ENCODE measurements at places on chromosomes 5 and 9.

DNA sequence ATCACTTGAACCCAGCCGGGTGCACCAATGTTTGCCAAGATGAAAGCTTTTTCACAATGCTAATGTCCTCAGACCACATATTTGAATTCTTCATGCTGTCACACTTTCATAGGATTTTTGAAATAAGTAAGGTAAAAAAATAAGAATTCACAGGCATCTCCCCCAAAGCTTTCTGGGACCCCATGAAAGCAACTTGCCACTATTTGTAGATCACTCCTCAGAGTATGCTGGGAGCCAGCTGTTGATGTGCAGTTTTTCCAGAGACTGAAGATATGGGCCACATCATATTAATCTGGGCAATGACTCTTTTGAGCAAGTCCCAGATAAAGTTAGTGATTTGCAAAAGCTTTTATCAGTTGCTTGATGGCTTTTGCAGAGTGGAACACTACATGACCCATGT lies 507.9 kb downstream of the RASEF start:
- DNase-seq, result no peak

DNA sequence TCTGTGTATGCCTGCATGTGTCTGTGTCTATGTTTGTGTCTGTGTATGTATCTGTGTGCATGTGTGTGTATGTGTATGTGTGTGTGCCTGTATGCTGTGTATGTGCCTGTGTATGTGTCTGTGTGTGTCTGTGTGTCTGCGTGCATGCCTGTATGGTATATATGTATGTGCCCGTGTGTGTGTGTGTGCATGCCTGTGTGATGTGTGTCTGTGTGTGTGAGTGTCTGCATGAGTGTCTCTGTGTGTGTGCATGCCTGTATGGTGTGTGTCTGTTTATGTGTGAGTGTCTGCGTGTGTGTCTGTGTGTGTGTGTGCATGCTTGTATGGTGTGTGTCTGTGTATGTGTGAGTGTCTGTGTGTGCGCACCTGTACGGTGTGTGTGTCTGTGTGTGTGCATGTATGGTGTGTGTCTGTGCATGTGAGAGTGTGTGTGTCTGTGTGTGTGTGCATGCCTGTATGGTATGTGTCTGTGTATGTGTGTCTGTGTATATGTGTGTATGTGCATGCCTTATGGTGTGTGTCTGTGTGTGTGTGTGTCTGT lies 137.1 kb upstream of the IRX2 start:
- DNase-seq, result no peak

DNA sequence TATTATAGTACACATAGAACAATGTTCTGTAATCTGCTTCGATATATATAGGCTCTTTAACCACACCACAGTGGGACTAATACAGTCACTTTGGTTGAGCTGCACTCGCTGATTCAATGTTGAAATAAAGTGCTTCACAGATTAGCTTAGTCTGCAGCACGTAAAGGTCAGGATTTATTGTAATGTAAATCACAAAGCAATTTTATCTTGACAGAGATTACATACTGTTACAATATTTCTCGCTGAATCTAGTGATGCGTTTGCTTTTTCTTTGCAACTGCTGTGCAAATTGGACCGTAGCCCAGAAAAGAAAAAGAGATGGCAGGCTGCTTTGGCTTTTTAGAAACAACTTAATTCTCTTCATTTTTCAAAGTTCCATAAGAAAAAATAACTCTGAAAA lies 52.9 kb downstream of the CETN3 start:
- DNase-seq, result peak; percentile 46

DNA sequence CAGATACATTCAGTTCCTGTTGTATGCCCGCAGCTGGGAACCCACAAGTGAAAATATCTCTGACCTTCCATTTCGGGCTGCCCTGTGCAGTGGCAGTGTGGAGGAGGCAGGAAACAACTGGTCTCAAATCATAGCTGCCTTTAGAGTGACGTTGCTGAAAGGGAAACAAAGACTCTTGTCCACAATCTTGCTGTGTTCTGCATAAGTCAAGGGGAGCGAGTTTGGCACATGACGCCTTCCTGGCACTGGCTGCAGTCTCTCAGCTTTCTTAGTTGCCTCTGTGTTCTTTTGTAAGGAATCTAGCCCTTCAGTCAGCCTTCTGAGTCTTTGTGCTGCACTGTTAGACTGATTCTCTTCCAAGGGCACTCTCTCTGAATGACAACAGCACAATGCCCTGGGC lies 24.0 kb downstream of the ADAMTS16 start:
- DNase-seq, result no peak

DNA sequence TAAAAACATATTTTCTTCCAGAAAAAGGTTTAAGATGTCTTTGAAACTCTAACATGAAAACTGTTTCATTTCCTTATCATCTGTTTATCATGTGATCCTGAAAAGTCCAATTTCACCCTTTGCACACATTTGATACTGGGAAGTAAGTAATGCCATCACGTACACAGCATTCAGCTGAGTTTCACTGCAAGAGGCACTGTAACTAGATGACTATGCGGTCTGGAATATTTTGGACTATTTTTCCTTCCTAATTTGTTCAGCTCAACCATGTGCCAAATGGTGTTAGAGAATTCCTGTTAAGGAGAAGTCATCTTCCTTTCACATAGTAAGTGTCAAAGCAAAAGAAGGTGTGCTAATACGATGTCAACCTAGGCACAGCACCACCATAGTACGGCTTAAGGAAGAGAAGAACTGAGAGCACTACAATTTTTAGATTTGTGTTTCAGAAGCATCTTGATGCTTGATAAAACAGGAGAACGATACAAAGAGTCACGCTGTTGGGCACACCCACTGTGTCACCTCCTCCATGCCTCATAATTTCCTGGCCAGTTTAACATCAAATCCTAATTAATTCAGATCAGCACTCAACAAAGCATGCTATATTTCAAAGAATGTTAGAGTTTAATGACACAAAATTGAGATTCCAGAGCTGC lies 77.5 kb downstream of the GNAQ start:
- no peak for DNase-seq

DNA sequence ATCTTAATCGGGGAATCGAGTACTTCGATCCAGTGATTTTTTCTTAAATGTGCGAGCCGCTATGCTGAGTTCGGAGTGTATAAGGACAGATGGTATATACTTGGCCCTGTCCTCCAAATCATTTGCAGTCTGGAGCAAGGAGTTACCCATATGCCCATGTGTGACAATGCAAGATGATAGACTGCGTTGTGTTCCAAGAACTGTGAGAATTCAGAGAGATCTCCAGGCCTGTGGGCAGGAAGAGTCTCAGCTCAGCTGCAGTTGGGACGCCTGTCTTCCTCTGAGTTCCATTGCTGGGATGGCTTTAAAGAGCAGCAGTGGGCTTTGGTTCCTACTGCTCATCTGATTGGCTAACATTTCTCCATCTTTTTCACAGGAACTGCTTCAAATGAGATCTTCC lies 106.6 kb downstream of the ADAMTS16 start:
- no peak for DNase-seq

GRCh38 chr5:124572971-124573370 lies 173.5 kb downstream of the ZNF608 start:
- DNase-seq, result no peak

DNA sequence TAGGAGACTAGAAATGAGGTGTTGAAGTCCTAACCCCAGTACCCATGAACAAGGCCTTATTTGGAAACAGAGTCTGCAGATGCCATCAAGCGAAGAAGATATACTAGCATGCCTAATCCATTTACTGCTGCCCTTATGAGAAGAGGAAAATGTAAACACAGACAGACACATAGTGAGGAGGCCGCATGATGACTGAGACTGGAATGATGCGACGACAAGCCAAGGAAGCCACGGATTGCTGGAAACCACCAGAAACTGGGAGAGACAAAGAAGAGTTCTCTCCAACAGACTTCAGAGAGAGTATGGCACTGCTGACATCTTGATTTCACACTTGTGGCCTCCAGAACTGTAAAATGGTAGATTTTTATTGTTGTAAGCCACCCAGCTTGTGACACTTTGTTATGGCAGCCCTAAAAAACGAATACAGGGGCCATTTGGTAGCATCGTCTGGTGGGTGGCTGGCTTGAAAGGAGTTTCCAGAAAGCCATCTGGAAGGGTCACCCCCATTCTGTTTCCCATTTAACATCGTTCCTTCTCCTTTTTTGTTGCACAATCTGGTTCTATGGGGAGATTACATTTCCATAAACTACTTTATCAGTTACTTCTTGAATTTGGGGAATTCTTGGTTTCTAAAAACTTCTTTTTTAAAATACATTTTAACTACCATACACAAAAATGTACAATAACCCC lies 193.1 kb downstream of the HSD17B3 start:
- no peak for DNase-seq

DNA sequence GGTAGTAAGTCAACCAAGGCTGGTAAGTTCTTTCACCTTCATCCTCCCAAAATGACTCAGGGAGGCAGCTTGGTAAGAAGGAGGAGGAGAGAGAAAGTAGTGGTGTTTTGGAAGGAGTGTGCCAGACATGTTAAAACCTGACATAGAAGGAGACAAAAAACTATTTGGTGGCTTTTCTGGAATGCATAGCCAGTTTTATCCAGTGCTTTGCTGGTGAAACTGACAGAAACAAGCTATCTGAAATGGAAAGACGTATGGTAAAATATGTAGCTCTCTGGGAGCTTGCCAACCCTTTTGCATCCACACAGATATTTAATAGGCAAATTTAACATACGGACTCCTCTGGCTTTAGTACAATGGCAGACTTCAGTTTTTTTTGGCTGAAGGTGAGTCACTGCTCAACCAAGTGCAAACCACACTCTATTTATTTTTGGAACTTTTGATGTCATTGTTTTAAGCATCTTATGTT lies 45.4 kb downstream of the RAB14 start:
- DNase-seq, result peak; percentile 69

GRCh38 chr5:171914726-171915338 lies 91.6 kb downstream of the FBXW11 start:
- no peak for DNase-seq

DNA sequence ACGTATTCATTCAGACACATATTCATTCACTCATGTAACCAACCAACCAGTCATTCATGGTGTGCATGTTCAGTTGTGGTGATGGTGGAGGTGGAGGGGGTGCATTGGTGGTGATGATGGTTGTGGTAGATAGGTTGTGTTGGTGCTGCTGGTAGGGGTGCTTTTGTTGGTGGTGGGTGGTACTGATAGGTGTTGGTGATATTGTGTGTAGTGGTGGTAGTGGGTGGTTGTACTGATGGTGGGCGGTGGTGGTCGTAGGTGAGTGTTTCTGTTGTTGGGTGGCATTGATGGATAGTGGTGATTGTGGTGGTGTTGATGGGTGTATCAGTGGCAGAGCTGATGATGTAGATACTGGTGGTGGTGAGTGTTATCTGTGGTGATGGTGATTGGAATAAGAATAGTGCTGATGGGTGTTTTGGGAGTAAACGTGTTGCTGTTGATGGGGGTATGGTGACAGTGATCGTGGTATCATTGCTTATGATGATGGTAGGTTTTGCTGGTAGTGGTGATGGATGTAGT lies 59.8 kb upstream of the SHB start:
- DNase-seq, result no peak

GRCh38 chr5:66324357-66324756 lies 180.3 kb downstream of the SREK1 start:
- DNase-seq, result no peak

DNA sequence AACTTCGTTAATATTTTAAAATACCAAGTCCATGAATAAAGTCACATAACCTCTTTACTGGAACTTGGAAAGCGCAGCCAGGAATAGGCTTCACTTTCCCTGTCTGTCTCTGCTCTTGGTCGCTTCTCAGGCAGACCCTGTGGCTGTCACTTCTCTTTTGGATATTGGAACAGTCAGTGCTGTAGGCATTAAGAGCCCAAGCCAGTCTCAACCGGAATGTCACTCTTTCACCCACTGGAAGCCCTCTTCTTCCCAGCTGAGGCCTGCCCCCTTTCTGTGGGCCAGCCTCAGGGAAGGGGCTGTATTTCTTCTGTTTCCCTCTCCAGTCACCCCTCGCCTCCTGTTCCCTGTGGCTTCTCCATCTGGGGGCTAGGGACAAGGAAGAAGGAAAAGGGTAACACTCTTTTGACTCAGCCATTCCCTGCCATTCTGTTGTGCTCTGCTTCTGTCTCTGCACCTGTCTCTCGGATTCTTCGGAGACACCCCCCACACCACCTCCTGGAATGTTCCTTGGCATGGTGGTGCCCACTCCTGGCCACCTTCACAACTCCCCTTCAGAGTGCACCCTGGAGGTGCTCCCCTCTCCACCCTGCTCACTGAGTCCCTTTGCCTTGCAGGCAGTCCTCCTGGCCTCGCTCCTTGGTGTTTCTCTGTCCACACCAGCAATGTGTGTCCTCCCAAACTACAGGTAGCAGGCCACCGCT lies 103.4 kb downstream of the TRIO start:
- no peak for DNase-seq

DNA sequence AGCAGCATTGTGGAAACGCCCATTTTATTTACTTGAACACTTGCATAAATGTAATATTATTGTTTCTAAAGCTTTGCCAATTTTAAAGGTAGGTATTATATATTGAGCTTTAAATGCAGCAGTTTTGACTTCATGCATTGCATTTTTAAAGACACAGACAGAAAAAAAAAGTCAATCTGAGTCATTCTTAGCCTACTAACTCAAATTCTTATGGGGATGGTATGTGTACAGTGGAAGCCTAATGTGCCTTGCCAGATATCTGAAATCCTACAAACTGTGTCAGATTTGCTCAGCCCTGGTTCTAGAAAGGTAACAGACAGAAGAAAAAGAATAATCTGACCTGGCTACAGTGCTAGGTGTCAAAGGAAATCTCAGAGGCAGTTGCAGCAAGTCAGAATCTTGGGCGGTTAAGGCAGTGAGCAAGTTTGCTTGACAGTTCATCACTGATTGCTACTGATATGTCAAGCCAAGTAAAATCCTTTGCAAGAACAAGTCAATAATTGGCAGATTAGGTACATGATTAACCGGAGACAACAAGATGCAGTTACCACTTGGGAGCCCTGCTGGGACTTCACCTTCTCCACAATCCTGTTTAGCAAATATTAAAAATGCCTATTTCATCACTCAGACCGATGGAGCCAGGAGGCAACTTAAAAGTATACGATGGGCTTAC lies 224.8 kb upstream of the WWC1 start:
- DNase-seq, result peak; percentile 54

GRCh38 chr9:114223564-114224246 lies 68.4 kb downstream of the COL27A1 start:
- peak; percentile 27 for DNase-seq

GRCh38 chr5:112248623-112249022 lies 170.5 kb downstream of the EPB41L4A start:
- no peak for DNase-seq

- DNase-seq, result no peak
Measured at GRCh38 chr5:2179861-2180260, 297.1 kb upstream of the IRX4 start.

GRCh38 chr9:108439947-108440346 lies 415.8 kb downstream of the ACTL7B start:
- peak; percentile 78 for DNase-seq

- DNase-seq, result no peak
Measured at GRCh38 chr5:9212605-9213004, 333.3 kb downstream of the SEMA5A start.

- DNase-seq, result peak; percentile 30
Measured at GRCh38 chr5:88691945-88692868, 190.8 kb downstream of the MEF2C start.

Data from adipocyte (in vitro differentiated cells).